ENCODE measurements at places on chromosomes 16 and 17. TPM values are rescaled to one million over a fixed set of nuclear protein-coding genes. Genes with fewer than 3 reads are reported as not detected.

The MYO1C gene
- 196 TPM for total RNA-seq

- no peak for DNase-seq
Observed at GRCh38 chr16:9035996-9036395, 55.4 kb upstream of the HAPSTR1 start.

DNA sequence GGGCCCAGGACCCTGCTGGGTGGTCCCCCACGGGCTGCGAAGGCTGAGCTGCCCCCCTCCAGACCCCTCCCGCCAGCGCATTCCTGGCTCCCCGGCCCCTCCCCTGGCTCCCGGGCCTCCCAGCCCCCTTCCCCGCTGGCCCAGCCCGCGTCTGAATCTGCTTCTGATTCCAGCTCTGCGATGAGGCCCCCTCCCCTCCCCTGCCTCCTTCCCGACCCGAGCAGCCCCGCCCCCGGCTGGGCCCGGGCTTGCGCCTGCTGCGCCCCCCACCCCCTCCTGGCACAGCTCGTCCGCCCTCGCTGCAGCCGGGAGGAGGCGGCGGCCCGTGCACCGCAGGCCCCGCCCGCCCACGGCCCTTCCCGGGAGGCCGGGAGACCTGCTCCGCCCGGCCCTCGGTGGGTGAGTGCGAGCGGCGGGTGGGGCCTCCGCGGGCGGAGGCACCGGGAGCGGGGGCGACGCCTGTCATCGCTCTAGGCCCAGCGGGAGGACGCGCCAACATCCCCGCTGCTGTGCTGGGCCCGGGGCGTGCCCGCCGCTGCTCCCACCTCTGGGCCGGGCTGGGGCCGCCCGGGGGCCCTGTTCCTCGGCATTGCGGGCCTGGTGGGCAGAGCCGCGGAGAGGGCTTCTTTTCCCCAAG lies at the start of gene NTN3:
Gene NTN3, plus strand, starts transcription at position 282 of the 637 bp plus-strand sequence. CDS start 405 bp downstream, outside the sequence.
- DNase-seq: no peak

GRCh38 chr16:66141885-66142284 lies 224.6 kb upstream of the CDH5 start:
- no peak for DNase-seq

GRCh38 chr16:79795556-79795955 lies 195.0 kb upstream of the MAF start:
- DNase-seq: no peak

DNA sequence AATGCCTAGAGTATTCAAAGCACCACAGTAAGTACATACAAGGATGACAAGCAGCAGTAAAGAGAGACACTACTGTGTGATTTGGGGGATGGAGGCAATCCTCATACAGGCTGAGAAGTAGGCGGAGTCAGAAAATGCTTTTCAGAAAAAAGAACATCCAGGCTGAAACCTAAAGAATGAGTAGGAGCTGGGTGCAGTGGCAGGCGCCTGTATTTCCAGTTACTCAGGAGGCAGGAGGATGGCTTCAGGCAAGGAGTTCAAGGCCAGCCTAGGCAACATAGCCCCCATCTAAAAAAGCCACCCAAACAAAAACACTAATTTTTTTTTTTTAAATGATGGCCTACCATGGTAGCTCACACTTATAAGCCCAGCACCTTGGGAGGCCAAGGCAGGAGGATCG lies 10.3 kb downstream of the KANSL1 start:
- no peak for DNase-seq

DNA sequence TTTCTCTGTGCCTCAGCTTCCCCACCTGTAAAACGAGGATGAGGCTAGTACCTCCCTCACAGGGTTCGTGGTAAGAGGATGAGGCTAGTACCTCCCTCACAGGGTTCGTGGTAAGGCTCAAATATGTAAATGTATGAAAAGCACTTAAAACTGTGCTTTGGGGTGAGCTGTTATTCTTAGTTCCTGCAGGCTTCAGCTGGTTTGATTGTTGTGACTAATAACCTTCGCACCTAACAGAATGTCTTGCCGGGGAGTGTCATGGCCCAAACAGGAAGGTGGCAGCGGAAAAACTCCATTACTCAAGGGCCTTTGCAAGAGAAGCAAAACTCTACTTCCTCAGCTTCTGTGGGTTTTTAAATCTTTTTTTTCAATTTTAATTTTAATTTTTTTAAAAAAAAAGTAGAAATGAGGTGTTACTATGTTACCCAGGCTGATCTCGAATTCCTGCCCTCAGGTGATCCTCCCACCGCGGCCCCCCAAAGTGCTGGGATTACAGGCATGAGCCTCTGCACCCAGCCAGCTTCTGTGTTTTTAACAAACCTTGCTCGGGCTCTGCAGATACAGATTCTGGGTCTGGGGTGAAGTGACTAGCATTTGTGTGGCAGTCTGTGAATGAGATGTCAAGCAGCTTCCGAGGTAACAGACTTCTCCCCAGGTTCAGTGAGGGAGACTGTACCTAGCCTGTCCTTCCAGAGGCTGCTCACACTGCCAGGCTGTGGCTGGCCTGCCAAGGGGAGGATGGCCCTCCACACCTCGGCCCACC lies 103.0 kb downstream of the RAB11FIP4 start:
- DNase-seq: no peak
